Naive thymus-derived CD8-positive, alpha-beta T cell (primary cell): ENCODE measurements at places on chromosomes 5 and 9.

GRCh38 chr9:98367923-98368322 lies 112.5 kb upstream of the TBC1D2 start:
- peaks cover 8% of the 10 kb centered on the region for H3K27me3 ChIP-seq
- H3K36me3 ChIP-seq, result peaks cover 14% of the 10 kb centered on the region
- H3K4me3 ChIP-seq, result no peak overlapping the region
- H3K27ac ChIP-seq, result no peak overlapping the region
- DNase-seq, result no peak
- no peaks in the 10 kb centered on the region for H3K4me1 ChIP-seq

DNA sequence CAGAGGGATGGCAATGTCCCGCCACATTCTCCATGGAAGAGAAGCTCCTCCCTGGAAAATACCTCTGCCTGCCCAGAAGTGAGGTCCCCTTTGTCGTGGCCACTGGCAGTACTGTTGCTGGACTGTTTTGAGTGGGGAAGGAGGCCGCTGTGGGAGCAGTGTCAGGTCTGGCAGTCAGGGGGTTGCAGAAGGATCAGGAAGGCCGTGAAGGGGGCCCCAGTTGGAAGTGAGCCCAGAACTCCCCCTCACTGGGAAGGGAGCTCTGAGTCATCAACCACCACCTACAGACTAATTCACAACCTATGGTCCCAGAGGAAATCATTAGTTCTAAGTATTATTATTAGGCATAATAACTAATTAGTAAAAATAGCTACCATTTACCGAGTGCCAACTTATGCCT lies 200.4 kb downstream of the TTLL11 start:
- H3K4me1 ChIP-seq, result no peaks in the 10 kb centered on the region
- H3K36me3 ChIP-seq, result no peaks in the 10 kb centered on the region
- DNase-seq, result no peak

DNA sequence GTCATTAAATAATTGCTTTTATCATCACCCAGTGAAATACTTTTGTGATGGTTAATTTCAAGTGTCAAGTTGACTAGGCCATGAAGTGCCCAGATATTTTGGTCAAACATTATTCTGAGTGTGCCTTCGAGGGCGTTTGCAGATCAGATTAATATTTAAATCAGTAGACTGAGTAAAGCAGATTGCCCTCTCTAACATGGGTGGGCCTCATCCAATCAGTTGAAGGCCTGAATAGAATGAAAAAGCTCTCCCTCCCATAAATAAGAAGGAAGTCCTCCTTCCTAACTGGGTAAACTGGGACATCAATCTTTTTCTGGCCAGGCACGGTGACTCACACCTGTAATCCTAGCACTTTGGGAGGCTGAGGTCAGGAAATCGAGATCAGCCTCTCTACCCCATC lies 12.4 kb upstream of the FGF10 start:
- no peaks in the 10 kb centered on the region for H3K27me3 ChIP-seq
- no peak overlapping the region for H3K27ac ChIP-seq
- no peak overlapping the region for H3K4me3 ChIP-seq
- H3K4me1 ChIP-seq, result no peaks in the 10 kb centered on the region

DNA sequence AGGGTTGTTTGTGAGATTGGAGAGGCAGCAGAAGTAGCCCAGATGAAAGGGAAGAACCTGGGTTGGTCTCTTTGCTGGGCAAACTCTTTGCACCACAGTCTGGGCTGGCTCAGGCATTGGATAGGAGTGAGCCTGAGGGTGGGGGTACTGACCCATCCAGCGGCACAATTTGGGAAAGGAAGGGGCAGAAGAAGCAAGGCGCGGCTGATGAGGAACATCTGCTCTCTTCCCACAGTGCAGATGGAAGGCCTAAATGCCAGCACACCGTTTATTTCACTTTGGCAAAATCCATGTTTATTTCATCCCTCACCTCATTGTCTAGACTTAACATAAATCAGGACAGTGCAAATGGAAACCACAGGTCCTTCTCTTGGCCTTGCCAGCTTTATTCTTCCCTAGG lies 32.3 kb downstream of the PALM2AKAP2 start:
- DNase-seq, result no peak
- H3K27ac ChIP-seq, result no peak overlapping the region
- peaks cover 8% of the 10 kb centered on the region for H3K27me3 ChIP-seq
- H3K36me3 ChIP-seq, result peaks cover 5% of the 10 kb centered on the region

GRCh38 chr9:71506821-71507220 lies 261.5 kb downstream of the CEMIP2 start:
- no peak for DNase-seq
- H3K27ac ChIP-seq, result no peak overlapping the region
- H3K36me3 ChIP-seq, result no peaks in the 10 kb centered on the region
- H3K27me3 ChIP-seq, result peaks cover 4% of the 10 kb centered on the region
- H3K4me1 ChIP-seq, result no peaks in the 10 kb centered on the region

GRCh38 chr5:13505326-13505725 lies 439.2 kb downstream of the DNAH5 start:
- no peak overlapping the region for H3K27ac ChIP-seq
- no peaks in the 10 kb centered on the region for H3K4me1 ChIP-seq
- H3K4me3 ChIP-seq, result no peak overlapping the region
- DNase-seq, result no peak
- H3K27me3 ChIP-seq, result no peaks in the 10 kb centered on the region

DNA sequence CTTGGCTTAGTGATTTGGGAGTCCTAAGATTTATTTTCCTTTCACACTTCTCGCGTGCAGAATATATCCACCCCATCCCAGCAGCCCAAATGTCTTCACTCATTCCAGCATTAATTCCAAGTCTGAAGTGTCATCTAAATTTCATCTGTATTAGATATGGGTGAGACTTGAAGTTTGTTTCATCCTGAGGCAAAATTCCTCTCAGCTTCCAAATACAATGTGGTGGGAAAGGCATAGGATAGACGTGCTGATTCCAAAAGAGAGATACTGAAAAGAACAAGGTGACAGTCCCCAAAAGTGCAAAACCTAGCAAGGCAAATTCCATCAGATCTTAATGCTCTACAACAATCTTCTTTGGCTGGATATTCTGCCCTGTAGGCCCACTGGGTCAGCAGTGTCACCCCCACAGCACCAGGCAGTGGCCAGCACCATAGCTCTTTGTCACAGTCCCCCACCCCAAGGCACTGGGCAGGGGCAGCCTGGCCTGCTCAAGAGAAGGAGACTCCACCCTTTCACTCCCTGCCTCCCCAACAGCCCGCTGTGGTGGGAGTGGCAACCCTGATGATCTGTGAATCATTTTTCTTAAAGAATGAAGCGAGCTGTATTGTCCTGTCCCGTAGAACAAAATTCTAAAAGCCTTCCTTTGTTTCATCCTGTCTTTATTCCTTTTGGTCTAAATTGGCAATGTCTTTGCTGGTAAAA lies 2.7 kb upstream of the ADAM19 start:
- peaks cover 25% of the 10 kb centered on the region for H3K27me3 ChIP-seq
- no peak for DNase-seq
- H3K36me3 ChIP-seq, result no peaks in the 10 kb centered on the region
- peaks cover 6% of the 10 kb centered on the region for H3K4me1 ChIP-seq
- H3K27ac ChIP-seq, result no peak overlapping the region

DNA sequence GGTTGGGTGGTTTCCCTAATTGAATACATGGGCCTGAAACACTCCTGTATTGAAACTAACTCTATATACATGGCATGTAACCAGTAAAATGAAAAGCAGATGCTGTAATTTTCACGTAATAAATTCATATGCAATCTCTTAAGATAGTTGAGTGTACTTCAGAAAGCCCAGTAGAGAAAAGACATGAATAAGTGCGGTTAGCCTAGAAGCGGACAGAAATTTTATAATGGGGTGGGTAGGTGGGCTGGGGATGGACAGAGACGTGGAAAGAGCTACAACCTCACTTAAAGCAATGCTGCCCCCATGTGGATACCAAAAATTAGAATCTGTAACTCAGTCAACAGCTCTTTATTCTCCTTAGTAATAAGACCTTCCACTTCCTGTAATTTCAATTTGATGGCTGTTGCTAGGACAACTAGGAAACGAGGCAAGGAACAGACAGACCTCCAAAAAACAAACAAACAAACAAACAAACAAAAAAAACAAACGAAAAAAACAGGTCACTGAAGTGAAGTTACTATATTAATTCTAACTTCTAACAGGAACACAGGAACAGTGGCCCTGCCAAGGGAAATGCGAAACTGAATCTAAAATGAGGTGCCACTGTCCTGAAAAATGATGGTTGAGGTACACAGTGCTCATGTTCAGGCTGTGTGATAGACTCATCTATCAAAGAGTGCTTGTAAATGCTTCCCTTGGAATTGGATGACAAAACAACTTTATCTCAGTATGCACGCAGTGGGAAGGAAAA lies 103.4 kb upstream of the GNA14 start:
- peak overlapping the region; percentile 32 for H3K27ac ChIP-seq
- H3K4me1 ChIP-seq, result peaks cover 20% of the 10 kb centered on the region
- H3K4me3 ChIP-seq, result no peak overlapping the region

- no peaks in the 10 kb centered on the region for H3K27me3 ChIP-seq
- no peak for DNase-seq
- no peaks in the 10 kb centered on the region for H3K4me1 ChIP-seq
Measured at GRCh38 chr5:173172166-173172565, 27.8 kb downstream of the BNIP1 start.

DNA sequence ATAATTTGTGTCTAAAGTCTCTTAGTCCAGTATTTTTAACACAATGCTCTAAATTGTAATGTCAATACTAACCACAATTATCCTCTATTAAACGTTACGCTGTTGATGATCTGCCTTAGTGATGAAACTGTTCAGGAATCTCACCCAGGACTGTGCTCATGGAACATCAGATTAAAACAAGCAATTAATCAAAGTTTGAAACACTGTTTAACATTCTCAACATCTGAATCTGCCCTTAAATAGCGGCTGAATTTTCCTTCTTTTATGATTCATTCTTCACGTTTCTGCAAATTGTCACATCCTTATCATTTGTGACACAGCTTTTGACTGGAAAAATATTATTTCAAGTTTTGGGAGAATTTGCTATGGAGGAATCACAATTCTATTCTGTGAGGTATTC lies 113.8 kb downstream of the MARCHF11 start:
- no peaks in the 10 kb centered on the region for H3K4me1 ChIP-seq
- H3K4me3 ChIP-seq, result no peak overlapping the region
- H3K27ac ChIP-seq, result no peak overlapping the region
- no peak for DNase-seq

DNA sequence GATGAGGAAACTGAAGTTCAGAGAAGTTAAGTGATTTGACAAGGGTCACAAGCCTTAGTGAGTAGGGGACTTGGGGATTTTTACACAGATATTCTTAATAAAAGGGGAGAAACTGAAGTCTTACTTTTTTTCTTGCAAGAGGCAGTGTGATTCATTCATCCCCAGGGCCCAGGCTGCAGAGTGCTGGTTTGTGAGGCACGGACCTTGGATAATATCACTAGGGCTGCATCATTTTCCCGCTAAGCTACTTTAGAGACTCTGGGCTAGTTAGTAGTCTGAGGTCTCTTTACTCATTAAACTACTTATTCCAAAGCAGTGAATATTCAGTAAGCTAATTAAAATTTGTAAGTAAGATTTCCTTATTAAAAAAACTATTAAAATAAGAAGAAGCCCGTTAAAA lies 195.0 kb downstream of the PBX3 start:
- no peak for DNase-seq
- H3K4me3 ChIP-seq, result no peak overlapping the region
- no peaks in the 10 kb centered on the region for H3K27me3 ChIP-seq
- peaks cover 46% of the 10 kb centered on the region for H3K36me3 ChIP-seq

GRCh38 chr9:121772600-121773285 lies 121.3 kb downstream of the DAB2IP start:
- H3K4me1 ChIP-seq, result no peaks in the 10 kb centered on the region
- H3K27ac ChIP-seq, result no peak overlapping the region
- H3K36me3 ChIP-seq, result no peaks in the 10 kb centered on the region
- H3K27me3 ChIP-seq, result no peaks in the 10 kb centered on the region
- DNase-seq, result no peak
- H3K4me3 ChIP-seq, result no peak overlapping the region

- no peaks in the 10 kb centered on the region for H3K4me1 ChIP-seq
- H3K4me3 ChIP-seq, result no peak overlapping the region
- no peak overlapping the region for H3K27ac ChIP-seq
- no peak for DNase-seq
Measured at GRCh38 chr9:136471802-136472487, 10.9 kb downstream of the SEC16A start.
